Stimulated activated naive CD4-positive, alpha-beta T cell treated with Interleukin-2 at 50 U/mL for 16 hours (primary cell): ENCODE measurements at places on chromosomes 16 and 17.

DNA sequence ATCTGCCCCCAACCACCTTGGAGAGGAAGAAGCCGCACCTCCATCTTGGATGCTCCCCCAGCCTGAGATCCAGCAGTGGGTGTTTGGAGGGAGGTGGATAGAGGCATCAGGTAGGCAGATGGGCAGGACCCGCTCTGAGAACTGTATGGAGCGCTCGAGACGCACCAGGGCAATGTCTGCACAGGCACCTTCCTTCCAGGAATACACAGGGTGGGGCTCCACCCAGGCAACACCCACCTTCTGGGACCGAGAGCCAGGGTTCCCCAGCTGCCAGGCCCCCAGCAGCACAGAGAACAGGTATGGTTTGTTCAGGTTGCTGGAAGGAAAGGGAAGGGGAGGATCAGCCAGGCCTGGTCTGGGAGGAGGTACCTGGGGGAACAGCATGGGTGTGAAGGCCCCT lies 2.4 kb downstream of the PRSS22 start:
- no peak for DNase-seq

- DNase-seq, result no peak
Measured at GRCh38 chr17:63279498-63280230, 166.4 kb downstream of the CYB561 start.

- no peak for DNase-seq
Measured at GRCh38 chr17:72976971-72977770, 115.3 kb downstream of the SLC39A11 start.

- DNase-seq, result no peak
Measured at GRCh38 chr16:75385507-75386152, 47.7 kb downstream of the CFDP1 start.

DNA sequence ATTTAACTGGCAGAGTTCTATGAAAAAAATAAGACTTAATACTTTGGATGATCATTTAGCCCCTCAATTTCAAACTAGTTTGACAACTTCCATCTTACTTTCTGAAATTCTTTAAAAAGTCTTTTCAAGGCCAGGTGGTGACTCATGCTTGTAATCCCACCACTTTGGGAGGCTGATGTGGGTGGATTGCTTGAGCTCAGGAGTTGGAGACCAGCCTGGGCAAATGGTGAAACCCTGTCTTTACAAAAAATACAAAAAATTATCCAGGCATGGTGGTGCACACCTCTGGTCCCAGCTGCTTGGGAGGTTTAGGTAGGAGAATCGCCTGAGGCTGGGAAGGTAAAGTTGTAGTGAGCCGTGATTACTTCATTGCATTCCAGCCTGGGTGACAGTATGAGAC lies 154.4 kb downstream of the TANC2 start:
- no peak for DNase-seq
